ENCODE measurements at places on chromosomes 2 and 18.

DNA sequence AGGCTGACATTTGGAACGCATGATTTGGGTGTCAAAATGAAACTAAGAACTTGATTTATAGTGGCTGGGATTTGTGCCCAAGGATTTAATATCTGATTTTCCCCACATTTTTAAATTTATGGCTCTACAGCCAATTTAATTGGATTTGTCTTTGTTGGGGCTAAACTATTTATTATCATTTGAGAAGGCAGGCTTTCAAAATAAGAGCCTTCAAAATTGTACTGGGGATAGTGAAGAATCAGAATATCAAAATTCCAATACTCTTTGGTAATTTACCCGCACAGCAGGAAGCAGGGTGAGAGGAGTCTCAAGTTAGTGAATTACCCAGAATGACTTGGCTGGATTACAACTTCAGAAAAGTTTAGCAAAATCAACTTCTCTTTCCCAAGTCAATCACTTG, 278.1 kb downstream of the LRATD1 start:
- DNase-seq = no peak

DNA sequence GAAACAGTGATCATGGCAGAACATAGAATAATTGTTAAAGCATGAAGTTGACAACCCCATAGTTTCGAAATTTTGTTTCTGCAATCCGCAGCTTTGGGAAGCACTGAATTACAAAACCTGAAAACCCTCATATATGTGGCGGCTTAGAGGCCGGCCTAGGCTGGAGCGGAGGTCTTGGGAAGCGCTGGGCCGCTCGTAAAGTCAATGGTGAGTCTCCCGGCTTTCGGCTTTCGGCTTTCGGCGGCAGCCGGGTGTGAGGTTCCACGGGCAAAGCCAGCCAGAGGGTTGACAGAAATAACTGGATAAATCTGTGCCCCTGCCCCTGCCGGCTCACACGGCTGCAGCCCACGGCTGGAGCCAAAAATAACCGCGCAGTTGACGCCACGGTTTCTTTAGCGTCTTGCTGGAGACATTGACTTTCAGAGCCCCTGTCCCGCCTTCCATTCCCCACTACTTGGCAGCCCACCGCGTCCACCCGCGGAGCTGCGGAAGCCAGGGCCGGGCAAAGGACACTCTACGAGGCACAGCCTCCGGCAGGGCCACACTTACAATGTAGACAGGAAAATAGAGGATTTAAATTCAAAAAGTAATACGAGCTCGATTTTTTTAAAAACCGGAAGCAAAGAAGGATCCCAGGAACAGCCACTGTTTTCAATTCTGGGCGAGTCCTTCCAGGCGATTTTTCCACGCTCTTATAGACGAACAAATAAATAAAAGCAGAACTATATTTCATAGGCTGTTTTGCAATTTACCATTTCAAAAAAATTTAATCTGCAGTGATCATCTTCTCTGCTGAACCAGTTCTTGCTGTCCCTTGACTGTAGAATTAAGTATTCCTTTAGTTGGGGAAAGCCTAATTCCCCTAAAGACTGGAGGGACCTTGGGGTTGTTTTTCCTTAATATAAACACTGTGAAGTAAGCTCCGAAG, 28.3 kb upstream of the ATP6V1B1 start:
- DNase-seq = peak; percentile 13

DNA sequence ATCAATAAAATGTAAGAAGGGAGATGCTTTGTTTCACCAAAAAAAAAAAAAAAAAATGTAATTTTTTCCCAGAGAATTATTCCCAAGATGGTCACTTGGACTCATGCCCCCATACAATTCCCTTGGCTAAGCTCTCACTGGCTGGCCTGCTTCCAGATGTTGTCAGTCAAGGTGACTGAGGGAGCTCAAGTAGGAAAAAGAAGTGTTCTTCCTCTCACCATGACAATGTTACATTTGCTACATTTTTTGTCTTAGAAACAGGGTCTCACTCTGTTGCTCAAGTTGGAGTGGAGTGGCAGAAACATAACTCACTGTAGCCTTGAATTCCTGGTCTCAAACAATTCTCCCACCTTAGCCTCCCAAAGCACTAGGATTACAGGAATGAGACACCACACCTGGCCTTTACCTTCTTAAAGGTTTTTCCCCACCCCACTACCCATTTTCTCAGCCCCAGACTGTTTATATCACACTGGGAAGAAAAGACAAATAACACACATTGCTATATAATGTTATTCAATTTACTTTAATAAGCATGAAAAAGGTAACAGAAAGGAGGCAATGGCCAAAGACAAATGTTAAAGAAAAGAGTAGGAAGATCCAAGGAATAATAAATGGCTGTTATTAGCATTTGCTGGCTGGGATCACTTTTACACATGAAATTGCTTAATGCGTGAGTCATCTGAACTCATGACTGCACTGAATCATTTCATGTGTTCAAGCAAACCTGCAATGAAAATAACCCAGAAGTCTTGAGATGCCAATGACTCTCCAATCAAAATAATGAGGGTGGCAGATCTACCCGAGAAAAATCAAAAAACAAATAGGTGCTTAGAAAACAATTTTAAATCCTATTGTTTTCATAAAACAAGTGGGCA, 45.2 kb downstream of the ACVR1 start:
- DNase-seq = no peak

DNA sequence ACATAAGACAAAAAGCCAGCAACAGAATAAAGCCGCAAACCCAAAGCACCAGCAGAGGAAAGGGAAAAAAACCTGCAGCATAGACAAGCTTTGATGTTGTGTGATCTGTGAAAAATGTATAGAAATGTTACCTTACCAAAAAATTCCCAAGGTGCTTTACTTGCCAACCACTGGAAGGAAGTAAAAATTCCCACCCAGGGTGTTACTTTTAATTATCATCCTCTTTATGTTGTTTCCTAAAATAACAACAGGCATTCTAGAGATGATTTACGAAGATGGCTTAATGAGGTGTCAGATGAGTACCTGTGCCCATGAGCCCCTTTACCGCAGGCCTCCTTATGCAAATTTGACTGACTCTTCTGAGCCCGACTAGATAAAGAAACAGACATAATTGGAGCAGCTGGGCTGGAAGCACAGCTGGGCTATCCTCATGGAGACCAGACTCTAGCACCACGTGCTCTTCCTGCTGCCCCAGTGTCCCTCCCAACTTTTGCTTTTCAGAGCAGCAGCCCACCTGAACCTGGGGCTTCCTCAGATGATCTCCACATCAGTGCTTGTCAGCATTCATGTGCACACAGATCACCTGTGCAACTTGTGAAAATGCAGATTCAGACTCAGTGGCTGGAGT, 41.5 kb downstream of the SRSF7 start:
- DNase-seq = no peak

DNA sequence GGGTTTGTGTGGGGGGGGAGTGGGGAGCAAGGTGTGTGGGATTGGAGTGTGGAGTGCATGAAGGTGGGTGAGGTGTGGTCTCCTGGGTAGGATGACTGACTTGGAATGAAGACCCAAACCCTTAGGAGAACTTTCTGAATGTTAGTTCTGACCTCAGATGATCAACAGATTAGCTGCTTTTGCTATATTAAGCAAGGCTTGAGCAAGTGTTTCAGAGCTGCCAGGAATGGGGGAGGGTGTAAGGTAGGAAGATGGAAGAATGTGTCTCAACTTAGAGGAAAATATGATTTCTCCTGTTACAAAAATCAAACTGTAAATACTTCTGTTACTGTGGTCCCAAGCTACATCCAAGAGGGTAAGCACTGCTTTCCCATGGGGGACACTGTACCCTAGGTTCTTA, 273.6 kb downstream of the TGIF1 start:
- no peak for DNase-seq

DNA sequence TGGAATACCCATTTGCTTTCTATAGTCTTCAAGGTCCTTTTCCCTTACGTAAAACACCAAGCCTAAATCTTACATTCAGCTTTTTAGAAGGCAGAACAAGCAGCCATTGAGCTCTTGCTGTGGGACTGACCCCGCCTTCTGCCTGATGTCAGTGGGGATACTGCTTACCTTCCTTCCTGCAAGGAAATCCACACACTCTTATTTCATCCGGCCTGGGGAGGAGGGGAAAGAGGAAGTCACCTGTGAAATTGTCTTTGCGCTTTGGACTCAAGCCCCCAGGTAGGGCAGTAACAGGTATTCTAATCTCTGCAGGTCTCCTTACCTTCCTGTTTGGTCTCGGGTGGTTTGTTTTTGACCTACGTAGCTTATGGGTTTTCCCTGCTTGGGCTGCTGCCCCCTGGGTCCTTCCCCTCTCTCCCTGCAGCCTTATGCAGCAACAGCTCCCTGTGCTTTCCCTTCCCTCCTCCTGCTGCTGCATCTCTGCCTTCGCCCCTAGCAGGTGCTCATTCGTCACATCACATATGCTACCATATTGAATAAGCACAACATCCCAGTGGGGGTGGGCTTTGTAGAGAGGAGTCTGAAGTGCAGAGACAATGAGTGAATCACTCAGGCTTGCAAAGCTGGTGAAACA, 402.5 kb upstream of the TRIB2 start:
- no peak for DNase-seq

DNA sequence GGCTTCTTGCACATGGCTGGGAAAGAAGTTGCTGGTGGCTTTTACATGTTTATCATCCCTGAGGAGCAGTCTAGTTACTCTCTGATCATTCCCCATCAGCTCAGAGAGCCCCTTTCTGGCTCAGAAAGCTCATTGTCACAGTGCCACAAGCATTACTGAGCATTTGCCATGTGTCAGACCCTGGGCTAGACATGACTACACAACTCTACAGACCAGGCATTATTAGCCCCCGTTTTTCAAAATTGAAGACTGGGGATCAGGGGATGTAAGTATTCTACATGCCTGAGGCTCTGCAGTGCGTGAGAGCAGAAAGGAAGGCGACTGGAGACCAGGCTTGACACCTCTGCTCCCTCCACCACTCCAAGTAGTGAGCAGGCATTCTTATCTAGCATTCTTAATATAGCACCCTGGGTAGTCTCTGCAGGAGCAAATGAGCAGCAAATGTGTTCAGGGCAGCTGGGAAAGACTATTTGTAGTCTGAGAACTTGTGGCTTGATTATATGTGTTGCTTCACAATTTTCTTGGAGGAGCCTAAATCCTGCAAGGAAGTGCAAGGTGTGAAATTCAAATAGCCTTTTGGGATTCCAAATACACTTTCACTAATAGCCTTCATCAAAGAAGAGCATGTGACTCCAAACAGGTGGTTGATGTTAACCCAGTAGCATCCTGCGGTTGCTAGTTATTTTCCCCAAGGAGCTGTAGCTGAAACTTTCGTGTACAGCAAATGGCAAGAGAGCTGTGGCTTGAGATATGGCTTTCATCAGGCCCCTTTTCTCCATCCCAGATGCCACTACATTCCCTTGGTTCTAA, 143.2 kb downstream of the DDX1 start:
- no peak for DNase-seq

GRCh38 chr2:10246370-10246769, 56.3 kb upstream of the HPCAL1 start:
- DNase-seq = no peak

GRCh38 chr2:159266554-159266953, 19.9 kb downstream of the WDSUB1 start:
- DNase-seq = no peak

DNA sequence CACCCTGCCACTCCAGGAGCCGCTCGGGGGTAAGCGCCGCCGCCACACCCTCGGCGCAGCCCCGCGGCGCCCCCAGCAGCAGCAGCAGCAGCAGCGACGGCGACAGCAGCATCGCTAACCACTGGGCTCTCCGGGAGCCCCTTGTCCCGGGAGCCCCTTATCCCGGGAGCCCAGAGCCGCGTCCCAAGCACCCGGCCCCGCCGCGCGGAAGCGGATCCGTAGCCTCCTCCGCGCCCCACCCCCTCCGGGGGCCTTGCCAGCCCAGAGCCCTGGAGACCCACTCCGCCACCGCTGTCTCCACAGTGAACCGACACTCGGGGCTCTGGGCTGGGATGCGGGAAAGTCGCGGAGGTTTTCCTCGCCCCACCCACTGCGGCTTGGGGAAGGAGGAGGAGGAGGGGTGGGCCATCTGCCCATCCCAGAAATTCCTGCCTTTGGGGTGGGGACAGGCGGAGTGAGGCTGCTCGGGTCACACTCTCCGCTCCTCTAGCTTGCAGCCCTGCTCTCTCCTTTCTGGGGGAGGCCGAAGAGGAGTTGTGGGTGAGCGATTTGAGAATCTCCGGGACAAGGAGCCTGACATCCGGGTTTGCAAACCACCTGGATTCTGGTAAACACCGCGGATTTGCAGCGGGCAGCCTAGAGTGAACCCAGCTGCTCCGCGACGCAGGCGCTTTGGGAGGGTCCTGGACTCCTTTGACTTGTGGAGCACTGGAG, at the start of gene PLA2R1:
PLA2R1 (minus strand) TSS at position 324 of the 714 bp plus-strand sequence; CDS start at position 112, 212 bp downstream.
- DNase-seq = peak; percentile 79

DNA sequence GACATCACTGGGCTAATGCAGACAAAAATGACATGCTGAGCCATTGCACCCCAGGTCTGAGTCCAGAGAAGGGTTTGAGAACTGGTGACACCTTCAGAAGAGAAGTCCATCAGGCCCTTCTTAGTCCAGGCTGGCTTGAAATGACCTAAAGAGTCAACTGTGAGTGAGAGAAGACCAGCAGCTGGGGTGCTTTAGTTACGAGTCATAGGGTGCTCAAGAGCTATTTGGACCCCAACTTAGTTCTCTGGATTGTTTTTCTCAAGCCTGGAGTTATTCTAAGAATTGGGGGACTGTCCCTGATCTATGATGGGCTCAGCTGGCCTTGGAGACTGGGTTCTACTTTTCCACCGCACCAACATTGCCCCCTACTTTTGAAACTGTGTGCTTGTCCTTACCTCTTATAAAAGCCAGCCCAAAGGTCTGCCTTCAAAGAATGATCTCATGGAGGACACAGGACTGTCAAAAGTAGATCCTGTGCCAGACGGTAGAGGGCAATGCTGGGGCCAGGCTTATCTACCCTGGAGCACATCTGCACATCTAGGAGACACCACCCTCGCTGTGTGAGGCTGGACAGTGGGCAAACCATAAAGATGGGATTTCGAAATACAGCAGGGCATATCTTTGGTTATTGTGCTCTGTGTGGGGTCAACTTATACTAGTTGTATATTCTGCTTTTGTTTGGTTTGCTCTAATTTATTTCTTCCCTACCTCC, 333.0 kb upstream of the SLC14A2 start:
- DNase-seq = no peak

- no peak for DNase-seq
Measured at GRCh38 chr2:181648478-181649155, 8.3 kb downstream of the CERKL start.

DNA sequence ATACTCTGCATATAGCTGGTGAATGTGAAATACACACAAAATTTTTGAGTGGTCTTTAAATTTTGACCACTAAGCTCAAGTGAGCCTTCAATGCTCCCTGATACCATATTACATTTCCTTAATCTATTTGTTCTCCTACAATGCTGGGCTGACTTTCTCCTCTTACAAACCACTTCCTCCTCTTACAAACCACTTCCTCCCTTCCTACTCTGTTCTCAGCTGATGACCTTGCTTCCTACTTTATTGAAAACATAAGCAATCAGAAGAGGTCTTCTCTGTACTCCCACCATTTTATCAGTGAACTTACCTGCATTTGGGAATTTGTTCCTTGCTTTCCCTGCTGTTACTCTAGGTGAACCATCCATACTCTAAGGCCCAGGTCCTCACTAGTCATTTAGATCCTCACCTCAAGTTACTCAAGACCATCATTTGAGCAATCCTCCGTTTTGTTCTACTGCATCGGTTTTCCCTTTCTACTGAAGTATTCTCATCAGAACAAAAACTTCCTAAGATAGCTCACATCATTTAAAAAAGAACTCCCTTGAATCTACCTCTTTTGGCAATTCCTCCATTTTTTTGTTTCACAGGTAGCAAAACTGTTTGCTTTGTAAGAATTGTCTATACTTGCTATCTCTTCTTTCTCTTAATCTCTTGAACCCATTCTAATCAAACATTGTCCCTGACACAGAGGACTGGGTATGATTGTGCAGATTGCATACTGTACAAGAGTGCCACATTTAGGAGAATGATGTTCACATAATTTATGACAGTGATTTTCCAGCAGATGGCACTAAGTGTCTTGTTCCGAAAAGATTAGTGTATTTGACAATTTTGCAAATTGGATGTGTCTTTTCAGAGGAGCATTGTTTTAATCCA, 96.5 kb downstream of the EPB41L5 start:
- DNase-seq = no peak

All from colonic mucosa (tissue), 4 donors.